ENCODE measurements at places on chromosomes 13 and 19.

DNA sequence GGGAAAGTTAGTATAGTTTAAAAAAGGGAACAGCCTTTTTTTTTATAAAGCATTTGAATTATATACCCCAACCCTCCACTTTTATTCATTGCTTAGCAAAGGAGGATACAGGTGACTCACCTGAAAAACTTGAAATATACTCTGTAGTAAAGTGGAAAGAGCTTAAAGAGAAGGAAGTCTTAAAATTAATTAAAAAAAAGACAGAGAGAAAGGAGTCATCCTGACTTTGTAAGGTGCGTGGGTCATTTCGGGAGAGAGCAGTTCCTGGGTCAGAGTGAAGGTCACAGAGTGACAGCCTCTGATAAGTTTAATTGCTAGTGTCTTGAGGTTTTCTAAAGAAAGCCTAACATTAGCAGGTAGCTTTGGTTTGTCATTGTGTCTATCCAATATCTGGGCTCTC, 310.3 kb downstream of the KLF5 start:
- DNase-seq = no peak

DNA sequence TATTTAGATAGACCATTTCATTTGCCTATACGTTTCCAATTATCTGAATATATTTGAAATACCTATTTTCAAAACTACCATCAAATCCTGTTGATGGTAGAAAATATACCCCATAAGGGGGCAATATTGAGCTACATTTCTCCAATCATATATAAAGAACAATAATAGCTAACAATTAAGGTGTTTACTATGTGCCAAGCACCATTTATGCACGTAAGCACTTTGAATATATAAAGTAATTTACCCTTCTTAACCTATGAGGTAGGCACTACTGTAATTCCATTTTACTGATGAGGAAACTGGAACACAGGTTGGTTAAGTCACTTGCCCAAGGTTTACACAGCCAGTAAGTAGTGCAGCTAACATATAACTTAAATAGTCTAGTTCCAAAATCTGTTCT, 79.2 kb downstream of the UBL3 start:
- no peak for DNase-seq

DNA sequence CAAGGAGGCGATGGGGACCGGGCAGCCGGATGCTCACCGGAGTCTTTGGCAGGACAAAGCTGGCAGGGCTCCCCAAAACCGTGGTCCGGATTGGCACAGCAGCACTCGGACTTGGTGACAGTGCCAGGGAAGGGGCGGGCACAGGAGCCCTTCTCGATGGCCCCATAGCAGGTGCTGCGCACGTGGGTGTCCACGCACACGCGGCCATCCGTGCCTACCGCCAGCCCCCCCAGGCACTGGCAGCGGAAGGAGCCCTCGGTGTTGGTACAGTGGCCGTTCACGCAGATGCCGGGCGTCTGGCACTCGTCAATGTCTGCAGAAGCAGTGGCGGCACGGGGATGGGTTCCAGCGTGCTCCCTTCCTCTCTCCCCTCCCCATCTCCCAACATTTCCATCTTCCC, 17.9 kb downstream of the FBN3 start:
- no peak for DNase-seq

- peak; percentile 50 for DNase-seq
Observed at GRCh38 chr19:51552996-51553725, 17.9 kb upstream of the ZNF175 start.

- no peak for DNase-seq
Observed at GRCh38 chr19:53101518-53101917, 1.7 kb downstream of the ZNF160 start.

DNA sequence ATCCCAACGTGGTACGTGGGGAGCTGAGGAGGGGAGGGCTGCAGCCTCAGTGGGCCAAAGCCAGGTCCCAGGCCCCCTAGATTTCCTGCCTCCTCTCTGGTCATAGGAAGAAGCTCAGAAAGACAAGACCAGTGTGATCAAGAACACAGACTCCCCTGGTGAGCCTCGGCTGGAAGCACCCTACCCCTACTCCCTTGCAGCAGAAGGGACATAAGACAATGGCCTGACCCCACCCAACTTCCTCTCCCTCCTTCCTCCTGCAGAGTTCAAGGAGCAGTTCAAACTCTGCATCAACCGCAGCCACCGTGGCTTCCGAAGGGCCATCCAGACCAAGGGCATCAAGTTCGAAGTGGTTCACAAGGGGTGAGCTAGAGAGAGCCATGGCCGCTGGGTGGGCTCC, 11.5 kb downstream of the PODNL1 start:
- no peak for DNase-seq

GRCh38 chr19:2042485-2043250, 8.4 kb downstream of the MKNK2 start:
- no peak for DNase-seq

GRCh38 chr19:53818756-53819155, 5.4 kb downstream of the NLRP12 start:
- no peak for DNase-seq

- no peak for DNase-seq
Observed at GRCh38 chr13:21615427-21615826, 11.5 kb upstream of the MICU2 start.

DNA sequence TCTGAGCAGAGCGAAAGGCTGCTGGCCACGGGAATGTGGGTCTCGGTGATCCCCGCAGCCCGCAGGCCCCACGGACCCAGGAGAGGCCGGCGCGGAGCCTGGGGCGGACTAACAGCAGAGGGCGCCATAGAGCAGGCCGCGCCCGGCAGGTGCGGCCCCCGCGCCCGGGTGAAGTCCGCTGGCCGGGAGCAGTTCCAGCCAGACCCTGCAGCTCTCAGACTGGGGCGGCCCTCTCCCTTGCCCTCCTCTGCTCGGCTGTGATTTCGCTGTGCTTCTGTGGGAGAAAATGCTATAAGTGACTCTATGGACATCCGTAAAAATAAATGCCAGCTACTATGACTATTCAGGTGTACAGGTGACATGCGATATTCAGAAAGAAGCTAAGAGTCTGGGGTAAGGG, 37.7 kb downstream of the GSX1 start:
- DNase-seq = peak; percentile 90

- no peak for DNase-seq
Observed at GRCh38 chr13:43770871-43771270, 15.9 kb downstream of the ENOX1 start.

- DNase-seq = no peak
Observed at GRCh38 chr13:80134346-80134745, 206.6 kb downstream of the SPRY2 start.

GRCh38 chr19:35869327-35870123, 1.2 kb downstream of the APLP1 start:
- peak; percentile 90 for DNase-seq

GRCh38 chr19:57665261-57665806, 3.4 kb upstream of the ZSCAN4 start:
- DNase-seq = no peak

DNA sequence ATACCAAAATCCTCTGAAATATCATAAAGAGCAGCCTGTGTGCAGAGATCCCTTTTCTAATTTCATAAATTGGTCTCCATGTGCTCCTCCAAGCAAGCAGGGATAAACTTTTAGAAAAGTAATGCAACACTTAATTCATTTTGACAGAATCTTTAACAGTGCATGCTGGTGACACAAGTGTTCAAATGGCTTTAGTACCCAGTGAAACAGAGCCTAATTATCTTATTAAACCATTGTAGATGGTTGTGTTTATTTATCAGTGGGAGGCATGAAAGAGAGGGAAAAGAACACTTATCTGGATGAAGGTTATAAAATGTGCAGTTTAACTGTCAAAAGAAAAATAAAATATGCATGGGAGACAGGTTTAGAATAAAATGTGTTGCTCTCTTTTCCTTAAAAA, 945.0 kb upstream of the PCDH20 start:
- DNase-seq = no peak

GRCh38 chr13:24241336-24241735, 68.0 kb upstream of the C1QTNF9 start:
- DNase-seq = no peak

- no peak for DNase-seq
Observed at GRCh38 chr13:86882835-86883234, 788.3 kb upstream of the SLITRK5 start.
